Activated T-cell treated with anti-CD3 and anti-CD28 coated beads, Interleukin-2, amount 50 U/mL, for 72 hours (primary cell): ENCODE measurements at places on chromosomes 2 and 18. TPM values are rescaled to one million over a fixed set of nuclear protein-coding genes. Genes with fewer than 3 reads are reported as not detected.

Gene HOXD1
- total RNA-seq = not detected

Gene ME2
- 72.3 TPM for total RNA-seq

Gene ZNF804A
- total RNA-seq = not detected

Gene NTSR2
- not detected for total RNA-seq
